ENCODE measurements at places on chromosomes 7 and 10. TPM values are rescaled to one million over a fixed set of nuclear protein-coding genes. Genes with fewer than 3 reads are reported as not detected.

IGF2BP3 gene
- total RNA-seq, result 94.2 TPM

ZNF511 gene
- total RNA-seq, result 13.6 TPM

ANXA8L1 gene
- total RNA-seq, result 0.18 TPM

DCLRE1C gene
- total RNA-seq, result 8.1 TPM

NODAL gene
- total RNA-seq, result not detected

NPSR1 gene
- total RNA-seq, result not detected

HOXA7 gene
- total RNA-seq, result 0.18 TPM

RAB19 gene
- total RNA-seq, result not detected
